ENCODE measurements at places on chromosomes 7 and 10.

DNA sequence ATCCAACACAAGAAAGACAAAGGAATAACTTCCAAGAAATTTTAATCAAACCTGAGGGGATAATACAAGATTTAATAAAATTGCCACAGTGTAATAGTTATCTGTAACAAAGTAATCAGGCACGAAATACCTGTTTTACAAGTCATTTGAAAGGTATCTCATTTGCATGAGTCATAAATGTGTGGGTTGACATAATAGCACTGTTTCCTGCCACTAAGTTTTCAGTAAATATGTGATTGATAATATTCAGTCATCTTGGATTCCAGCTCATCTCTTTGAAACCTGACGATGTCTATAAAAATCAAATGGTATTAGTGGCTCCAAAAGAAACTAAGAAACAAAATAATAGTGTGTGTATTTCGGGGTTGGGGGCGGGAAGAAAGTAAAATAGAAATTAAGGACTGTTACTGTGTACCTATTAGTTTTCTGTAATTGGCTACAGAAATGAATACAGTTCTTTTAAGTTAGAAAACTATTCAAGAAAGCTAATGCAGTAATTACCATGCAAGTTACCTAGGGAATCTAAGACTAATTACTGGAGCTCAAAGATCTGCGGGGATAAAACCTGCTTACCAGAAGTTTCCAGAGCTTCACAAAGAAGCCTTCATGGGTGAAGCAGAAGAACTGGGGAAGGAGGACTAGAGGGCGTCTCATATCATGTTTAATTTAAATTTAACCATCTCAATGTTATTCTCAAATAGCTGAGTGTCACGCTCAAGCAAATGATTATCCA lies 100.7 kb downstream of the ST8SIA6 start:
- DNase-seq = no peak

DNA sequence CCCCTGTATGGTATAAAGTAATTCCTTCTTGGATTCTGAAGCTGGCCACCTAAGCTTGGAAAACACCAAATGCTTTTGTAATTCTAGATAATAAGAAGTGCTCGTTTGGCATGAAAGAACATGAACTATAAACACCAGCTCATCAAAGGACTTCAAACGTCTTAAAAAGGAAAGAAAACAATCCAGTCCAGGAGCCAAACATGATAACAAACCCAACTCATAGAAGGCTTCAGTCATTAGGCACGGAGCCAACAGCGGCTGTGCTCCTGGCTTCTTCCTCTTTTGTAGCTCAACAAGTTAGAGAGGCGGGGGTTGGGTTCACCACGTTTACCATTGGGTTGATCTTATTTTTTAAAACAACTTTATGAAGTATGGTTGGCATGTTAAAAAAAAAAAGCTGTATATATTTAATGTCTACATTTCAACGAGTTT lies 56.4 kb upstream of the ECHDC3 start:
- peak; percentile 24 for DNase-seq

DNA sequence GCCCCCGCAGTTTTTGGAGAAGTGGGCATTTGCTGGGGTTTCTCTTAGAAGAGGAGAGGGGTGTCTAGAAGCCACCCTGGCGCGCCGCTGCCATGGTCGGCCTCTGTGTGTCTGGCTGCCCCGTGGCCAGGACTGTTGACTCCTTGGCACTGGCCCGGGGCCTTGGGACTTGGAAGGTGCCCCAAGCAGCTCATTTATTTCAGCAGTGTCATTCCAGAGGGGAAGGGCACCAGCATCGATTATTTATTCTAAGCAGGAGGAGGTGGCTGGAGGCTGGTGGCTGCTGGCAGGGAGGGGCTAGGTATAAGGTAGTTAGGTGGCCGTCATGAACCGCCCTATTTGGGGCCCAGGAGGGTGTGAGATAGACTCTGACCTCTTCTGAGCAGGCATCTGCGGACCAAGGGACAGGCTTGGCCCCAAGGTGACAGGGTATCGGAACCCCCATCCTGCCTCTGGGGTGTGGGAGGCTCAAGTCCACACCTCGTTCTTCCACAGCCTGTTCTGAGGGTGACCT lies 1.6 kb downstream of the GTF2IRD1 start:
- DNase-seq = no peak

DNA sequence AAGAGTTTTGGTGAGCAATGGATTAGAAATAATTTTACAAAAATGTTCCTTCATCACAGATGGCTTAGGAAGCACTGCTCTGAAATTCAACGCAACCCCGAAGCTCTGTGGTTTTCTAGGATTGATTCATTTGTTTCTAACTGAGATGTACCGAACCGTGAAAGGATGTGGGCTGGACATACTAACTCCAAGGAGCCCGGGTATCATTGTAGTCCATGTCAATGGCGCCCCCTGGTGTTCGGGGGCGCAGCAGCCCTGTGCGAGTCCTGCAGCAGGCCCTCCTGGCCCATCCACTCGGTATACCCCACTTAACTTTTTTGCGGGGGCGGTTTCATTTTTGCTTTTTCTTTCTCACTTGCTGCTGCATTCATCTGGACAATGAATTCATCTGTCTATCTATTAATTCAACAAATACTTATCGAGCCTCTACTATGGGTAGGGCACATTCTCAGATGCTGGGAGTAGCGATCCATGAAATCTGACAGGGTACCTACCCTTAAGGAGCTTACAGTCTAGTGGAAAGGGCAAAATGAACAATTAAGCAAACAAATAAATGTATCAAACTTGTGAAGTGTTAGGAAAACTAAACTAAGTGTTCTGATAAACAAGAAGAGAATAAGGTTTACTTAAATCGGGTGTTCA lies 25.2 kb upstream of the ITPRID1 start:
- DNase-seq = peak; percentile 0

DNA sequence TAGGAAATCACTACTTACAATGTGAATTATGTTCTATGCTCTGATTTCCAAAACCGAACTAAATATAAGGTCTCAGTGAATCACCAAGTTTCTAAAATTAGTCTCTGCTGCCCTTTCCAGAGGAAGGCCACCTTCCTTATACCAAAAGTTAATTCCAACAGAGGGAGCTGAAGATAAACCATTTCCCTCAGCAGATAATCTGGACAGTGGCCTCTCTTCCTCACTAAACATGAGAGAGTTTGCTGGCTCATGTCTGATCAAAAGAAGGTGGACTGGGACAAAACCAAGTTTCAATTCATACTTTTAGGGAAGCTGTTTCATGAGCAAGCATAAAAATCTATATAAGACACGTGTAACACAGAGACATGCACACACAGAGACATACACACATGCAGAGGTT lies 6.4 kb downstream of the FEZF1 start:
- no peak for DNase-seq

DNA sequence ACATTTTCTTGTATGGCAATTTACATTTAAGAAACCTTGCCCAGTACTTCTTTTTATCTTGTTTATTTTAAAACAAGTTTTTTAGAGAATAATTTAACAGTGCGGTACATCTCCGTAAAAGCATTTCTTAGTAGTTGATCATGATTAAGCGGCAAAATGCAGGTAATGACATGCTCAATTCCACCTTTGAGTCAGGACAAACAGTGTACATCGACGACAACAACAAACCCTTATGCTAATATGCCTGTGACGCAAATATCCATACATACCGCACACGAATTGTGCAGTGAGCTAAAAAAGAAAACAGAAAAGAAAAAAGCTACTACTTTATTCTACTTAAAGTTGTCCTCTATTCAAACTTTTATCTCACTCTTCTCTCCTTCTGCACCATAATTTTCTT lies 1.9 kb downstream of the MAGI2 start:
- no peak for DNase-seq

- no peak for DNase-seq
These were observed 134.8 kb downstream of the PDE1C start for GRCh38 chr7:31935124-31936054.

GRCh38 chr10:132916956-132917666 lies 25.3 kb downstream of the CFAP46 start:
- DNase-seq = no peak

GRCh38 chr7:70306173-70306572 lies 707.9 kb downstream of the AUTS2 start:
- DNase-seq = no peak

DNA sequence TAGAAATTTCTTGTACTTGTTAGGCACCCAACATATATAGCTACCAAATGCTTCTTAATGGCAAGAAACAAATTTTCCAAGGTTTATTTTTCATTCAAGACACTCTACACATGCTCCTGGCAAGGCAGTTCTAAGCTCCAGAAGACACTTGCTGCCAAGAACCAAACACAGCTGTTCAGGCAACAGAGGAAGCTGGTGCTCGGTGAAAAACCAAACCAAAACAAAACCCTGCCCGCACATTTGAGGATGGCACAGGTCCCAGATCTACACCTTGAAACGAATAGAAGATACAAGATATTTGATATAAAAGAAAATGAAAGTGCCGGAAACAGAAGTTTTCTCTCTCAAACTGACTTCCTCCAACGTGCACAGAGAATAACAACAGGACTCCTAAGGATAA lies 4.9 kb upstream of the DNTT start:
- no peak for DNase-seq

GRCh38 chr7:71484380-71484779 lies 352.4 kb downstream of the GALNT17 start:
- DNase-seq = no peak

DNA sequence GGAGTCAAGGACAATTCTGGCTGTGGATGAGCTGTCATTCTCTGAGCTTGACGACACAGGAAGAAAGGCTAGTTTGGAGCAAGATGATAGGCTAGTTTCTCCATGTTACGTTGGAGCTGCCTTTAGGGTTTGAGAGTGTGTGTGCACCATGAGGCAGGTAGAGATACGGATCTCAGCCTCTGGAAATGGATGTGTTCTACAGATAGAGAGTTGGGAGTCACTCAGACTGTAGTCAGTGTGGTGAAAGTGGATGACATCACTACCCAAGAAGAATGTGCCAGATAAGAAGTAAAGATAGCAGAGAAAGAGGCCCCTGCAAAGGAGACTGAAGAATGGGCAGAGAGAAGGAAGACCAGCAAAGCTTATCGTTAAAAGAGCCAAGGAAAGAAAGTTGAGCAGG lies 42.4 kb downstream of the PNLIPRP3 start:
- no peak for DNase-seq

DNA sequence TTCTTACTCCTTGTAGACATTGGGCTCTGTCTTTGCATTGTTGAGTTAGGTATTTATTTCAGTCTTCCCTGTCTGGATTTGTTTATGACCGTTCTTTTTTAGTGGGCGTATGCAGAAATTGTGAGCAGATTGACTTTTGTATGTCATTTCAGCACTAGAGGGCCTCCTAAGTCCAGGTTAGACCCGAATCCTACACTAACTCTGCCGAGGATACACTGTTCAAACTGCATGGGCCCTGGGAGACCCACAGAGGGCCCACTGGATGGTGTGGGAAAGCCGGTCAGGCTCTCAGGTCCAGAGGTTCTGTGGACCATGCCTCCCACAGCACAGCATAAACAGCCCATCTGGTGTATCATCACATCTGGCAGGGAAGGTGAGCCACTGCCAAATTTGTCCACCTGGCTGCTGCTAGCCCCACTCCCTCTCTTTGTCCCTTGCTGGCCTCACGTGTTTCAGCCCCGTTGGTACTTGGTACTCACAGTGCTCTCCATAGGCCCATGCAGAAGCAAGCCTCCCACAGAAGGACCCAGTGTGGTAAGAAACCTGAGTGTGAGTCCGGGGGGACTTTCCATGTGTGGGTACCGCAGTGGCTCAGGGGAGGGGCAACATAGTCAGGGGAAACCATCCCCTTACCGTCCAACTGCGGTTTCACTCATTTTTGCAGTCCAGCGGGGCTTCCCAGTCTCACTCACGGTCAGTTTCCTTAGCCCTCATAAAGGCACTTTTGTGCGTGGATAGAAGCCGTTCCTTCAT lies 112.8 kb downstream of the APBB1IP start:
- no peak for DNase-seq

GRCh38 chr7:116876664-116877442 lies 14.5 kb downstream of the CAPZA2 start:
- no peak for DNase-seq

GRCh38 chr10:35924759-35925158 lies 282.7 kb upstream of the FZD8 start:
- DNase-seq = no peak

DNA sequence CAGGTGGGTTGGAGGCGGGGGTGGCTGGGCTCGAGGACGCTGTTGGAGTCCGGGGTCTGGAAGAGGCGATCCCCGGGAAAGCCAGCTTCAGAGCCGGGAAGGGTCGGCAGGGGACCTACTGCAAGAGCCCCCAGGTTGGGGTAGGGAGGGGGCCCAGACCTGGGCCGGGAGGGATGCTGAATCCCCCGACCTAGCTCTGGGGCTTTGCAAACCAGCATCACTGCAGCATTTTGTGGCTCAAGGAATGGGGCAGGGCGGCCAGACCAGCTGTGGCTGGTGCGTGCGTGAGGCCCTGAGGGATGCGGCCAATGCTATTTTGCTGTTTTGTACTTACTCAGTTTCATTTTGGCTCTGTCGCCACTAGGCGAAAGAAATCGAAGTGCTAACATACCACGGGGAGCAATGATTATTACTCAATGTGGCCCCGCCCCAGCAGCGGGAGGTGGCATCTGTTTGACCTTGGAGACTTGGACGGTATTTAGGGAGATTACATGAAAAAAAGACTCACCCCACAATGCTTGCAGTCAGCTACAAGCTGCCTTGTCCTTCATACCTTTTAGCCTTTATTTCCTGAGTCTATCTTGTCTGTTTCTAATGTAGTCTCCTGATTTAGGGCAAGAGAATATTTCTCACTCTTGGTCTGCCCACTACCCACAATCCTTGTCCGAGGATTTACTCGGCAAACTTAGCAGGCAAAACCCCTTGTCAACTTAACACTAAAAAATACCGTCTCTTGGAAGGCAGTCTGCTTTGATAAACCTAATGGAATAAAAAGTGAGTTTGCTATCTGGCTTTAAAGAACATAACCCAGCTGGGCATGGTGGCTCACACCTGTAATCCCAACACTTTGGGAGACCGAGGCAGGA lies 16.2 kb downstream of the HSPB1 start:
- DNase-seq = peak; percentile 32

DNA sequence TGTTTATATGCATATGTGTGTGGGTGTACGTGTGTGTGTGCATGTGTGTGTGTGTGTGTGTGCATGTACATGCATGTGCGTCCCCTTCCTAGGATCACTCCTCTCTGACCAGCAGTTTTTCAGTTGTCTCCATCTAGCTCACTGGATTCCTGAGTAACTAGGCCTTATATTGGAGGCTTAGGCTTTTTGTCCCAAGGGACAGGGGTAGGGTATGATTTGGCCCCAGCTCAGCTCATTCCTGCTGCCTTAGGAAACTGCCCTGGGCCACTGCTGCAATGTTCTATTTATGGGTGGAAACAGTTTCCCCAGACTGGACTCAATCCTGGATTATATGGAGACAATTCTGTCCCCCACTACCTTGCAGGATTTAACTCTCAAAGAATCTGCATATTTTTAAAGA lies 68.8 kb upstream of the SDK1 start:
- no peak for DNase-seq

- DNase-seq = no peak
These were observed 103.1 kb upstream of the RHOBTB1 start for GRCh38 chr10:61047081-61047480.

GRCh38 chr7:45130910-45131309 lies 19.4 kb upstream of the TBRG4 start:
- DNase-seq = no peak

- DNase-seq = no peak
These were observed 440 bp downstream of the CTNNA3 start for GRCh38 chr10:67695555-67695954.

- no peak for DNase-seq
These were observed 33.0 kb downstream of the EN2 start for GRCh38 chr7:155490697-155491628.

GRCh38 chr7:108086962-108087361 lies 43.2 kb downstream of the LAMB4 start:
- no peak for DNase-seq

GRCh38 chr10:68315582-68315981 lies 16.3 kb upstream of the HNRNPH3 start:
- DNase-seq = no peak

GRCh38 chr10:46268076-46268881 lies 18.5 kb upstream of the ANTXRL start:
- peak; percentile 25 for DNase-seq
